ENCODE measurements at places on chromosomes 7 and 10.

DNA sequence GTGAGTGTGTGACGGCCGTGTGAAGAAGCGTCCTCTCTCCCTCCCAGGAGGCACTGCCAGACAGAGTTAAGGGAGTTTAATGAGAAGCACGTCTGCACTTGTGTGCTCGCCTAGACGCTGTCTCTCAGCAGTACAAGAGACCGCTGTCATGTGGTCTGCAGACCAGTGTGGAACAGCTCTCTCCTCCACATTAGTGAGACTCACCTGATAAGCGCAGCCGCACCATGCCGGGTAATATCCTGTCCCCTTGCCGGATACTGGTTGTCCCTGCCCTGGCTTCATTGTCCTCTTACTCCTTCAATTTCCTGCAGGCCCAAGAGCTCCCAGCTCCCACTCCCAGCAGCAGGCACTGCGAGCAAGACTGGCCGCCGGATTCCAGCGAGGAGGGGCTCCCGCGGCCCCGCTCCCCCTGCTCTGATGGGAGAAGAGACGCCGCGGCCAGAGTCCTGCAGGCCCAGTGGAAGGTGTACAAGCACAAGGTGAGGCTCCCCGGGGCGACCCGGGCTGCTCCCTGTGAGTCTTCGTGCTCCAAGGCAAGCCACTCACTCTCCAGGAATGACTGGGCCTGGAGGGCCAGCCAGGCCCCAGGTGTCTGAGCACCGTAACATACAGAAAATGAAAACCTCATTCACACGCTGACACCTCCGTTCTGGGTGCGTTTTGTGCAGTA, 33.5 kb upstream of the TTYH3 start:
- no peak for DNase-seq

DNA sequence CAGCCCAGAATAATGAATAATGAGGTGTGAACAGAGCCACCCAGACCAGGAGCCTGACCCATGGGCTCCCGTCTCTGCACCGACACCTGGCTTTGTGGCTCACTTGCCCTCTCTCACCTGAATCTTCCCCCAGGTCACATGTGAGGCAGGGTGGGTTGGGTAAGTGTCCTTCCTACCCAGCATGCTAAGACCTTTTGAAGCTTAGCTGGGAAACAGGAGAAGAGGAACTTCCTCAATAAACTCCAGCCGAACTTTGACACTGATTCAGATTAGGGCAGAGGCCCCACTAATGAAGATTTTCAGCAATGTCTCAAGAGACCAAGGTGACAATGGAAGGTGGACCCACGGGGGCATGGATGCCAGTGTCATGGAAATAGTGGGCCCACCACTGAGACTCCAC, 46.6 kb upstream of the AQP1 start:
- DNase-seq = no peak

DNA sequence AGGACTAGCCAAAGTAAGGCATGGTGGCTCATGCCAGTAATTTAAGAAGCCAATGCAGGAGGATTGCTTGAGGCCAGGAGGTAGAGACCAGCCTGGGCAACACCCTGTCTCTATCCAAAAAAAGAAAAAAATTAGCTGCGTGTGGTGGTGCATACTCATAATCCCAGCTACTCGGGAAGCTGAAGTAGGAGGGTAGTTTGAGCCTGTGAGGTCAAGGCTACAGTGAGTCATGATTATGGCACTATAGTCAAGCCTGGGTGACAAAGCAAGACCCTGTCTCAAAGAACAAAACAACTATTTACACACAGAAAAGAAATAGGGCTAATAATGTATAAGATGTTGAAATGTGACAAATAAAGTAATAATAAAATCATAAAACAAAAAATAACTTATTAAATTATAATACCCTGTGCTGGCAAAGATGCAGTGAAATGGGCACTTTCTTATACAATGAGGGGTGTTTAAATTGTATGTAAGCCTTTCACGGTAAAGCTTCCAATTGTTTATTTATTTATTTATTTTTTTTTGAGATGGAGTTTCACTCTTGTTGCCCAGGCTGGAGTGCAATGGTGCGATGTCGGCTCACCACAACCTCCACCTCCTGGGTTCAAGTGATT, 175.2 kb downstream of the TPST1 start:
- DNase-seq = peak; percentile 25

DNA sequence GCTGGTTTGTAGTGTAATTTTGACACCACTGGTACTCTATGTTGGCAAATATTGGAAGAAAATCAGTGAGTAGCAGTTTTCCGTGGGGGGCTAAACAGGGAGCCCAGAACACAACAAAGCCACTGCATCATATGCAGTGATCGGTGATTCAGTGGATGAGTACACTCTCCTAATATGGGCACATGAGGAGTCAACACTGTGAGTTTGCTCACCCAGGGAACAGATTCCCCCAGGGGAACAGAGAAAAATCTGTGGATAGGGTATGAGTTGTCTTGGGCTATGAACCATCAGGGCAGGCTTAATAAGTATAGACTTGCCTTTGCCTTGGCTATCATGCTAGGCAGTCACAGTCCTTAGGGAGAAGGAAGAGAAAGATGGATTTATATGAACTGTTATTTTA, 227.7 kb upstream of the SEMA3E start:
- no peak for DNase-seq
